ENCODE measurements at places on chromosomes 2 and 18. TPM values are rescaled to one million over a fixed set of nuclear protein-coding genes. Genes with fewer than 3 reads are reported as not detected.

DNA sequence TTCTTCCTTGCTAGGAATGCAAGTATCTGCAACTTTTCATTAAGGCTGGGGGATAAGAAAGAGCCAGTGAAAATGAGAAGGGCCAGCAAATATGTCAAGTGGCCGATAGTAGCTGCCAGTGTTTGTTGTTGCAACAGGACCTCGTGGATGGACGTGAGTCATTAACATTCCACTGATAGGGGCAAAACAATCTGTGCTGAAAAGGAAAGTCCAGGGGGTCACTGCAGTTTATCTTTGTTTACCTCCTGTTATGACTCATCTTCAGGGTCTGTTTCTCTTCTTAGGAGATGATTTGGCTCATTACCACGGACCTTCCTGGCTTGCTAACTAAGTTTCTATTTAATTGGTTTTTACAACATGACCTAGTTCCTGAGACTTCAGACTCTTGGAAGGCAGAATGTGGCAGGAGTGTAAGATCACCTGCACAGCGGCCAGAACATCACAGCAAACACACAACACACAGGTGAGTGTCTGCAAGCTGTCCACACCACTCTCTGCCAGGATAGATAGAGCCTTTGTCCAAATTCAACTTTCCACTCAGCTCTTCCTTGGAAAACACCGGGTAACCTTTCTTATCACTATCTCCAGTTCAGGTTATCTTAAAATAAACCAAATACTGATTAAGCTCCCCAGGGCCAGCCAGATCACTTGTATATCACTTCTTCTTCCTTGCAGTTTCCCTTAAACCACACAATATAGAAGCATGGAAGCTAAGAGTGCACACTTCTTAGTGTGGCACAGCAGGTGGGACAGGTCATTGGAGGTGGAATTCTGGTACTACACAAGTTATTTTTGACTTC, 157.5 kb upstream of the LMAN1 start:
- H3K27ac ChIP-seq: no peak overlapping the region
- H3K4me1 ChIP-seq: peaks cover 30% of the 10 kb centered on the region
- H3K36me3 ChIP-seq: no peaks in the 10 kb centered on the region
- no peaks in the 10 kb centered on the region for H3K27me3 ChIP-seq

- H3K4me1 ChIP-seq: no peaks in the 10 kb centered on the region
- no peaks in the 10 kb centered on the region for H3K27me3 ChIP-seq
- no peak overlapping the region for H3K27ac ChIP-seq
- H3K4me3 ChIP-seq: no peak overlapping the region
- no peak for DNase-seq
These were observed 15.4 kb downstream of the BCL11A start for GRCh38 chr2:60538101-60538500.

ZNF519 gene
- total RNA-seq: 8.1 TPM

VRK2 gene
- total RNA-seq: 14.6 TPM

GRCh38 chr18:49743117-49743567, 70.2 kb downstream of the ACAA2 start:
- H3K36me3 ChIP-seq: no peaks in the 10 kb centered on the region
- no peaks in the 10 kb centered on the region for H3K27me3 ChIP-seq
- no peak overlapping the region for H3K27ac ChIP-seq
- DNase-seq: no peak

- no peak overlapping the region for H3K27ac ChIP-seq
- no peak for DNase-seq
- H3K4me3 ChIP-seq: no peak overlapping the region
- no peaks in the 10 kb centered on the region for H3K4me1 ChIP-seq
- H3K27me3 ChIP-seq: no peaks in the 10 kb centered on the region
These were observed 349.9 kb upstream of the ZNF521 start for GRCh38 chr18:25701821-25702220.

DNA sequence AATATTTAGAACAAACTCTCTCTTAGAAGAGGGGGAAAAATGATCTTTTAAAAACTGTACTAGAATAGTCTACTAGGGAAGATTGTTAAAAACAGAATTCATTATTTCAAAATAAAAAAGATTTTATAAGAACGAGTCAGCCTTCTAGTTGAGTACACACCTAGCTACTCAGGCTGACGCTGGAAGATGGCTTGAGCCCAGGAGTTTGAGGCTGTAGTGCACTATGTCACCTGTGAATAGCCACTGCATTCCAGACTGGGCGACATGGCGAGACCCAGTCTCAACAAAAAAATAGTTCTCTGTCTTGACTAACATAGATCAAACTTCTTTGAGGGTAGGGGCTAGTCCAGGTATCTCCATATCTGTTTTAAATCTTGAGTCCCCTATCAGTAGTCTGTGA, 33.9 kb downstream of the ERLEC1 start:
- H3K4me1 ChIP-seq: no peaks in the 10 kb centered on the region
- DNase-seq: no peak
- no peaks in the 10 kb centered on the region for H3K27me3 ChIP-seq
- H3K36me3 ChIP-seq: no peaks in the 10 kb centered on the region
- H3K4me3 ChIP-seq: no peak overlapping the region

- DNase-seq: no peak
- H3K27ac ChIP-seq: no peak overlapping the region
- H3K36me3 ChIP-seq: no peaks in the 10 kb centered on the region
- H3K4me1 ChIP-seq: no peaks in the 10 kb centered on the region
These were observed 260.6 kb upstream of the LINC00305 start for GRCh38 chr18:64409511-64409910.

MAT2A gene
- total RNA-seq: 136 TPM

DNA sequence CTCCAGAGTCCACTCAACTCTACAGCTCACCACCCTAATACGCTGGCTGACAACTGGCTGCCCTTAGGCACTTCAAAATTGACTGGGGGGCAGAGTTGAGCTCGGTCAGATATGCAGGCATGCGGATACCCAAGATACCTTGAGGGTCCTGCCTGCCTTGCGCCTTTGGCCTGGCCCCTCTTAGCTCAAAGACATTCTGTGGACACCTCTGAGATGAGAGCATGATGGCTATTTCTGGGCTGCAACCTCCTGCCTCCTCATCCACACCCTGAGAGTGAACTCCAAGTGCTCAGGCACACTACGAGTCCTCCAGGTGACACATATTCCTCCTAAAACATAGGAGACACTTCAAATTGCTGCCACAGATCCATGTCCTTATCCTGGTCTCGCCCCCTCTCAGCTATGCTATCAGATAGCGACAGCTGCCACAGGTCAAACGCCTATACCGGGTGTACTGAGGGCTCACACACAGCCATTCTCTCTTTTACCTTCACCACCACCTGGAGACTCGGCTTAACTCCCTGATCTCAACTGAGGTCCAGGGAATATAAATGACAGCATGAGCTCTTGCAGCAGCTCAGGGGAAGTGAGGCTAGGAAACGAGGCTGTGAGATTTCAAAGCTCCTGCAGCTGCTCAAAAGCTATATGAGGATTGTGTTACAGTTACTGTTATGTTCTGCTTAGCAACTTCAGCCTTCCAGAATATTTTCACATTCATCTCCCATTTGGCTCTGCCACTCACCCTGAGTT, 60.5 kb upstream of the TEX51 start:
- H3K27ac ChIP-seq: no peak overlapping the region
- no peaks in the 10 kb centered on the region for H3K27me3 ChIP-seq
- no peak overlapping the region for H3K4me3 ChIP-seq
- H3K4me1 ChIP-seq: no peaks in the 10 kb centered on the region
- H3K36me3 ChIP-seq: no peaks in the 10 kb centered on the region

DPP4 gene
- total RNA-seq: 6.5 TPM

ANKRD44 gene
- 20.8 TPM for total RNA-seq

DNA sequence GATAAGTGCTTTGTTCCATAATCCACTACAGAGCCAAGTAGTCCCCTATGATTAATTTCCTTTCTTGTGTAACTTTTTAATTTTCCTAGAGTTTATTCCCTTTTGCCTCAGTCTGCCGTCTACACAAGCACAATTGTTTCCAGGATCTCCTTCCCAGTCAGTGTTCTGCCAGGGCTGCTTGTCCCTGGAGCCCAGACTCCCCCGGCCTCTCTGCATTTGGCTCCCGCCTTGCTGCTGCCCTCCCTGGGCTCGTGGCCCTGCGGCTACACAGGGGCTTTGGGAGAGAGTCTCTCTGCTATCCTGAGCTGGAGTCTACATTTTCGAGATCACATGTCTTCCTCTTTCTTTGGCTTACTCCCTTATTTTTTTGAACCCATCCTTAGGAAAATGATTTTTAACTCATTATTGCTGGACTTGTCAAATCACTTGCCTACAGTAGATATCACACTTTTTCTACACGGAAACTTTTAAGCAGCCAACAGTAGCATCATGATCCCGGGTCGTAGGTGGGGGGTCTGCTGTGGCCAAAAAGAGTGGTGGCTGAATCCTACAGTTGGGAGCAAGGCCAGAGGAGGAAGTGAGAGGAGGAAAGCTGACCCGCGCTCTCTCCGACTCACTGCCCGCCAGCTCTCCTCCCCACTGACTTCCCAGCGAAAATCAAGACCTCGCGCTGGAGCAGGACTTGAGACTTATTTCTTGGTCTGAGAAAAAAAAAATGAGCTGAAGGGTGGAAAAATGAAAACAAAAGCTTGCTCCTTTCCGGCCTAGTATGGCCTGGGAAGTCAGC, 9.4 kb downstream of the FBLN7 start:
- no peak overlapping the region for H3K4me3 ChIP-seq
- H3K36me3 ChIP-seq: no peaks in the 10 kb centered on the region
- H3K4me1 ChIP-seq: no peaks in the 10 kb centered on the region
- DNase-seq: no peak

THADA gene
- total RNA-seq: 37.3 TPM

AAK1 gene
- total RNA-seq: 34.3 TPM

GRCh38 chr2:237427769-237428506, 14.0 kb upstream of the COL6A3 start:
- H3K27me3 ChIP-seq: no peaks in the 10 kb centered on the region
- H3K4me1 ChIP-seq: peaks cover 10% of the 10 kb centered on the region
- no peaks in the 10 kb centered on the region for H3K36me3 ChIP-seq
- H3K4me3 ChIP-seq: no peak overlapping the region
- H3K27ac ChIP-seq: no peak overlapping the region
- no peak for DNase-seq

GRCh38 chr2:230224458-230224857, 1.1 kb upstream of the SP140 start:
- no peak overlapping the region for H3K27ac ChIP-seq
- DNase-seq: no peak
- H3K36me3 ChIP-seq: no peaks in the 10 kb centered on the region
- peaks cover 2% of the 10 kb centered on the region for H3K4me1 ChIP-seq

DNA sequence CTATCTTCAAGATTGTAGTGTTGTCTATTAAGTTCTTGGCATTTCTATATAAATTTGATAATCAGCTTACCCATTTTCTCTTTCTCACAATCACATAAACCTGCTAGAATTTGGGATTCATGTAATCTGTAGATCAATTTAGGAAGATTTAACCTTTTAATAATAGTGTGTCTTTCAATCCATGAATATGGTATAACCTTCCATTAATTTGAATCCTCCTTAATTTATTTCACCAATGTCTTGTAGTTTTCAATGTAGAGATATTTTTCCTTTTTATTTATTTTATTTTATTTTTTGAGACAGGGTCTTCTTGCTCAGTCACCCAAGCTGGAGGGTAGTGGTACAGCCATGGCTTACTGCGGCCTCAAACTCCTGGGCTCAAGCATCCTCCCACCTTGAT, 20.2 kb downstream of the SANBR start:
- no peaks in the 10 kb centered on the region for H3K4me1 ChIP-seq
- H3K36me3 ChIP-seq: no peaks in the 10 kb centered on the region
- no peak overlapping the region for H3K4me3 ChIP-seq
- H3K27me3 ChIP-seq: no peaks in the 10 kb centered on the region

DNA sequence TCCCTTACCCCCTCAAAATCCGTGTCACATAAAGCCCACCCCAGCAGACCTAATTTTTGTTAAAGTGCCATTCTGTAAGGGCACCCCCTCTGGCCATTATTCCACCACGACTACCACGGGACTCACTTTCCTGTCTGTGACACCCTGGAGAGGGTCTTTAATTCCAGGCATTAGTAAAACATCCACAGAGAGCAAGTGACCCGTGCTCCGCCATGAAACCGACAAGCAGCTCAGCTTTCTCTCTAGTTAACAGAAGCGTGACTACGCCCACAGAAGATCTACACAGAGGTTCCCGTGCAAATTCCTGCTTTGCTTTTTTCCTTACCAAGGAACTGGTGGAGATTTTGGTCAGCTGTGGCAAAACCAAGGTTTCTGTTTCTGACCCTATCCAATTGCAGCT, 4.4 kb downstream of the SIGLEC15 start:
- DNase-seq: no peak
- H3K4me1 ChIP-seq: no peaks in the 10 kb centered on the region
- no peak overlapping the region for H3K27ac ChIP-seq
- H3K27me3 ChIP-seq: no peaks in the 10 kb centered on the region
- no peaks in the 10 kb centered on the region for H3K36me3 ChIP-seq

SLC19A3 gene
- 2.6 TPM for total RNA-seq

- no peaks in the 10 kb centered on the region for H3K27me3 ChIP-seq
- no peak overlapping the region for H3K27ac ChIP-seq
- no peak overlapping the region for H3K4me3 ChIP-seq
- no peak for DNase-seq
These were observed 241.6 kb upstream of the RAB6C start for GRCh38 chr2:129737660-129738527.

DNA sequence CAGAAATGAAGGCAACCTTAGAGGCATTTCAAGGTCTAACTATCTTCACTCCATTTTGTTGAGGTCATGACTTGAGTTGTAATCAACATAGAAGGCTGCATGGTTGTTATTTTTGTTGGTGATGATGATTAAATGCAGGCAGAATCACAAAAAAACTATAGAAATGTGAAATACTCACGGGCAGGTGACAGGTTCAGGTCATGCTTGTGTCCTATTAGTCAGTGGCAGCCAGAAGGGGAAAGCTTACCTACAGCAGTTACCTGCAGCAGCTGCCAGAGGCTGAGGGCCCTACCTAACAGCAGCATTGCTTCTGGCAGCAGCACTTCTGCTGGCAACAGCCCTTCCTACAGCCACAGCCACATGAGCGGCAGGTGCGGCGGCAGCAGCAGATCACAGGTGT, 394 bp downstream of the SCYGR3 start:
- no peak overlapping the region for H3K4me3 ChIP-seq
- no peak overlapping the region for H3K27ac ChIP-seq
- peaks cover 5% of the 10 kb centered on the region for H3K4me1 ChIP-seq
- no peaks in the 10 kb centered on the region for H3K27me3 ChIP-seq
- no peak for DNase-seq
